Activated CD8-positive, alpha-beta memory T cell treated with anti-CD3 and anti-CD28 coated beads for 36 hours (primary cell): ENCODE measurements at places on chromosomes 16 and 17. TPM values are rescaled to one million over a fixed set of nuclear protein-coding genes. Genes with fewer than 3 reads are reported as not detected.

Gene SP6
- 0.08 TPM for total RNA-seq

Gene MYCBPAP
- 1.2 TPM for total RNA-seq

Gene CNTNAP4
- not detected for total RNA-seq

Gene ALOX12
- not detected for total RNA-seq

Gene SSTR5
- not detected for total RNA-seq

Gene MYH13
- not detected for total RNA-seq

Gene RHBDL3
- total RNA-seq = 0.13 TPM

Gene NUDT7
- 5.1 TPM for total RNA-seq

Gene STH
- total RNA-seq = not detected

Gene SCN4A
- total RNA-seq = 0.11 TPM

Gene MRM3
- 37.9 TPM for total RNA-seq

Gene GPR142
- total RNA-seq = not detected

Gene NAT9
- 49.6 TPM for total RNA-seq

Gene CAPNS2
- total RNA-seq = not detected

Gene MT1X
- total RNA-seq = 53.7 TPM

Gene DNASE1L2
- 1.3 TPM for total RNA-seq

Gene FAM83G
- total RNA-seq = 11.2 TPM

Gene SPATA22
- not detected for total RNA-seq

Gene TM4SF5
- total RNA-seq = not detected

Gene CCL1
- total RNA-seq = 20.3 TPM

Gene PPL
- total RNA-seq = not detected

Gene SLC7A6OS
- 22.6 TPM for total RNA-seq

Gene CALB2
- not detected for total RNA-seq

Gene ATAD5
- 32.2 TPM for total RNA-seq

Gene CDRT15L2
- not detected for total RNA-seq

Gene ZDHHC1
- total RNA-seq = 1.1 TPM

Gene LGALS9B
- not detected for total RNA-seq

Gene ACSM3
- 10.1 TPM for total RNA-seq

Gene HIGD1B
- not detected for total RNA-seq

Gene MFSD11
- 17.3 TPM for total RNA-seq

Gene SPN
- total RNA-seq = 145 TPM

Gene CCL7
- total RNA-seq = not detected

Gene LYRM1
- total RNA-seq = 44.5 TPM

Gene PRR11
- total RNA-seq = 43.5 TPM

Gene KRT33A
- not detected for total RNA-seq

Gene CALCOCO2
- total RNA-seq = 68.4 TPM

Gene TNFRSF13B
- total RNA-seq = not detected

Gene PYDC1
- total RNA-seq = not detected

Gene LRRC36
- total RNA-seq = 0.55 TPM

Gene BAHCC1
- not detected for total RNA-seq

Gene CIAO2B
- 174 TPM for total RNA-seq

Gene TXNDC11
- total RNA-seq = 36.1 TPM

Gene SLC52A1
- 0.32 TPM for total RNA-seq

Gene FCSK
- total RNA-seq = 14.5 TPM

Gene NPIPA3
- total RNA-seq = 0.82 TPM

Gene CX3CL1
- total RNA-seq = not detected

Gene CTRB1
- not detected for total RNA-seq

Gene MARVELD3
- not detected for total RNA-seq

Gene HOXB2
- 13.0 TPM for total RNA-seq

Gene PLLP
- total RNA-seq = 0.38 TPM

Gene MYL11
- total RNA-seq = 1.6 TPM

Gene PRKCB
- 97.1 TPM for total RNA-seq

Gene PRSS8
- not detected for total RNA-seq

Gene HCRT
- not detected for total RNA-seq

Gene KRTAP1-5
- total RNA-seq = not detected
